Esophagus squamous epithelium (tissue), 5 donors: ENCODE measurements at places on chromosomes 7 and 10.

- DNase-seq: no peak
- no peaks in the 10 kb centered on the region for H3K36me3 ChIP-seq
- H3K27me3 ChIP-seq: no peaks in the 10 kb centered on the region
- H3K4me3 ChIP-seq: no peak overlapping the region
- H3K4me1 ChIP-seq: peaks cover 15% of the 10 kb centered on the region
These were observed 178.7 kb downstream of the TNS3 start for GRCh38 chr7:47402941-47403866.

- no peaks in the 10 kb centered on the region for H3K4me1 ChIP-seq
- H3K4me3 ChIP-seq: no peak overlapping the region
- H3K27me3 ChIP-seq: no peaks in the 10 kb centered on the region
- no peak for DNase-seq
- no peaks in the 10 kb centered on the region for H3K36me3 ChIP-seq
These were observed 162.6 kb downstream of the FAM107B start for GRCh38 chr10:14611968-14612693.

DNA sequence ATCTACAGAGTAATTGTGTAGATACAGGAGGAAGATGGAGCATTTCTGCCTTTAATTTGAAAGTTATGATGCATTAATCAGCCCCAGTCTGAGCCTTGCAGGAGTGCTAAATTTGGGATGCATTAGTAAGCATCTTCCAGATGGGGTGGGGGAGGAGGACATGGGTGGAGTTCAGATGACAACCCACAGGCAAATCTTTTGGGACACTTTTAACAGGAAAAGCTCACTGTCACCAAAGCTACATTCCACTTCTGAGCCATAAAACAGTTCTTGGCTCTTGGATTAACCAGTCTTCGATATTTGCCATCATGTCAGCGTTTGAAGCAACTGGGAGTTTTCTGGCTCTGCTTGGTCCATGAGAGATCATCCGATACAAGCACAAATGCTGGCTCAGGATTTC, 121.1 kb downstream of the CXCL12 start:
- peak overlapping the region; percentile 24 for H3K27ac ChIP-seq
- no peak for DNase-seq
- H3K4me3 ChIP-seq: no peak overlapping the region
- H3K36me3 ChIP-seq: no peaks in the 10 kb centered on the region
- no peaks in the 10 kb centered on the region for H3K27me3 ChIP-seq
- no peaks in the 10 kb centered on the region for H3K4me1 ChIP-seq

GRCh38 chr10:74156919-74157289, 5.9 kb downstream of the ADK start:
- H3K4me1 ChIP-seq: peaks cover 14% of the 10 kb centered on the region
- no peak for DNase-seq
- H3K27ac ChIP-seq: no peak overlapping the region
- no peak overlapping the region for H3K4me3 ChIP-seq
- H3K27me3 ChIP-seq: no peaks in the 10 kb centered on the region

DNA sequence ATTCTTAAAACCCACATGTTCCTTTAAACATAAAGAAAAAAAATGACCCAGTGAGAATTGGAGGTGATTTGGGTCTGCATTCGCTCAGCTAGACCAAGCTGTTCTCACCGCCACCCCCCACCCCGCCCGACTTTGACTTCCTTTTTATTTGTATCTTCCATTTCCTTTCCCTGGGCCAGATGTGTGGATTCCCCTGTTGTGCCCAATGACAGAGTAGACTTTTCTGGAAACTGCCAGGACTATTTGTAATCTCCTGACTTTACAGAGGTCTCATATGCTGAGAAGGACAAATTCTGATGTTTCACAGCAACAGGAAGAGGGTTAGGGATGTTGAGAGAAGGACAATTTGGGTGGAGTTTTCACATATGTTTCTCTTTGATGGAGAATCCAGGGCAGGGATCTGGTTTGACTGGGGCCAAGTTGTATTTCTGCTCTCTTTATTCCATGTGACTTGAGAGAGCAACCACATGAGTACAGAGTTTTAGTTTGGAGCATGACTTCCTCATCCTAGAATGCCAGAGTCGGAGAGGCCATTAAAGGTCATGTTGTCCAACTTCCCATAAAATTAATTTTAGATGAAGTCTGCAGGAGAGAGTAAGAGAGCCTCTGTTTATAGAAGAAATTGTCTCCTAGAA, 1023.2 kb downstream of the LRMDA start:
- H3K36me3 ChIP-seq: no peaks in the 10 kb centered on the region
- peak overlapping the region; percentile 42 for H3K27ac ChIP-seq
- DNase-seq: no peak
- H3K4me3 ChIP-seq: no peak overlapping the region
- H3K27me3 ChIP-seq: no peaks in the 10 kb centered on the region

GRCh38 chr10:84226616-84227015, 1.3 kb upstream of the LRIT2 start:
- no peak overlapping the region for H3K27ac ChIP-seq
- H3K4me3 ChIP-seq: no peak overlapping the region
- DNase-seq: no peak
- no peaks in the 10 kb centered on the region for H3K36me3 ChIP-seq

- H3K4me3 ChIP-seq: no peak overlapping the region
- no peaks in the 10 kb centered on the region for H3K4me1 ChIP-seq
- H3K27me3 ChIP-seq: no peaks in the 10 kb centered on the region
- no peaks in the 10 kb centered on the region for H3K36me3 ChIP-seq
These were observed 203.0 kb downstream of the KCND2 start for GRCh38 chr7:120475994-120476393.

GRCh38 chr10:78520737-78521430, 487.2 kb downstream of the RPS24 start:
- H3K27ac ChIP-seq: no peak overlapping the region
- no peak overlapping the region for H3K4me3 ChIP-seq
- H3K4me1 ChIP-seq: no peaks in the 10 kb centered on the region
- H3K36me3 ChIP-seq: no peaks in the 10 kb centered on the region
- H3K27me3 ChIP-seq: no peaks in the 10 kb centered on the region
- no peak for DNase-seq

- peaks cover 100% of the 10 kb centered on the region for H3K36me3 ChIP-seq
- H3K4me3 ChIP-seq: no peak overlapping the region
- no peak for DNase-seq
- H3K4me1 ChIP-seq: no peaks in the 10 kb centered on the region
These were observed 98.3 kb downstream of the TRRAP start for GRCh38 chr7:98976396-98977185.

GRCh38 chr10:74207691-74208480, 56.9 kb downstream of the ADK start:
- no peaks in the 10 kb centered on the region for H3K36me3 ChIP-seq
- H3K27me3 ChIP-seq: no peaks in the 10 kb centered on the region
- DNase-seq: no peak
- peaks cover 50% of the 10 kb centered on the region for H3K4me1 ChIP-seq
- H3K27ac ChIP-seq: peak overlapping the region; percentile 53

DNA sequence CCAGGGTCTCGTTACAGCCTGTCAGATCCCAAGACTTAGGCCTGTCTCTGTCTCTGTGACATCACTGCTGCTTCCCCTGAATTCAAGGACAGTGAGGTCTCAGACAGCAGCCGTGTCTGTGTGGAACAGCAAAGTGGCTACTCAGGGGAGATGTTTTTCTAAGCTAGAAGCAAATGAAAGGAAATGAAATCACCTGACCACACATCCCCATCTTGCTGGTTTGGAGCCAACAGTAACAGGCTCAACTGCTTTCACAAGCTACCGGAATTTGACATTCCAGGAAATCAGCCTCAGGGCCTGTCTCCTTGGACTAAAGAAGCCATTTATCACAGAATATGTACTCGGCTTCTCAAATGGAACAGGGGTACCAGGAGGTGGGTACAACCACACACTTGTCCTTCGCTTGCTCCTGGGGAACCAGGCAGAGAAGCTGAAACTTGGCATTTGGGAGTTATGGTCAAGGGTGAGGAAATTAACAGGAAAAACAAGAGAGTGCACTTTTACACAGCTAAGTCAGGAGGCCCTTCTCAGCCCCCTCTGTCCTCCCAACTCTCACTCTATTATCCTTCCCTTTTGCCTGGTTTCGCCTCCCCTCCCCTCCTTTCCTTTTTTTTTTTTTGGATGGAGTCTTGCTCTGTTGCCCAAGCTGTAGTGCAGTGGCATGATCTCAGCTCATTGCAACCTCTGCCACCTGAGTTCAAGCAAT, 73.2 kb downstream of the SPDYE5 start:
- peak overlapping the region; percentile 11 for H3K27ac ChIP-seq
- H3K27me3 ChIP-seq: no peaks in the 10 kb centered on the region
- H3K4me1 ChIP-seq: peaks cover 15% of the 10 kb centered on the region
- peaks cover 9% of the 10 kb centered on the region for H3K36me3 ChIP-seq
- H3K4me3 ChIP-seq: no peak overlapping the region

DNA sequence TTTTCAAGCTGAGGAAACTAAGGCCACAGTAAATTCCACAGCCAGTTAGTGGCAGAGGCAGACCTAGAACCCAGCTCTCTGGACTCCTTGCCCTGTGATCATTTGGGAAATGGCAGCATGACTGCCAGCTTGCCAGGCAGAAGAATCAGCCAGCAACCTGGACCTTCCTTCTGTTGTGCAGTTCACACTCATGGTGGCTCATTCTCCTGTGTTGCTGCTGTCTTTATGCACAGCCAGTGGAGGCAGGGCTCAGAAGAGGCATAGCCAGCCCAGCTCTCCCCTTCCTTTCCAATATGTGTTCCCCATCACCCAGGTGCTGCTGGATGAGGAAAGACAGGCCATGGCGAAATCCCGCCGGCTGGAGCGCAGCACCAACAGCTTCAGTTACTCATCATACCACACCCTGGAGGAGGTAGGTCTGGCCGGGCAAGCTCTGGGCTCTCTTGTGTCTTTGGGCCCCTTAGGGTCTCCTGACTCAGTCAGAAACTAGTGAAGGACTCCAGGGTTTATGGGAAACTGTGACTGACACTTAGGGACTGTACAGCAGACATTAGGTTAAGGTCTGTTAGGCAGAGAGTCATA, 14.8 kb downstream of the CPA5 start:
- H3K27ac ChIP-seq: no peak overlapping the region
- H3K4me3 ChIP-seq: no peak overlapping the region
- H3K36me3 ChIP-seq: no peaks in the 10 kb centered on the region
- DNase-seq: no peak

- no peaks in the 10 kb centered on the region for H3K27me3 ChIP-seq
- no peak overlapping the region for H3K4me3 ChIP-seq
- H3K36me3 ChIP-seq: no peaks in the 10 kb centered on the region
- no peak for DNase-seq
- H3K27ac ChIP-seq: no peak overlapping the region
These were observed 96.3 kb downstream of the OAT start for GRCh38 chr10:124322191-124322980.

GRCh38 chr7:20786421-20786778, 286 bp downstream of the SP8 start:
- no peak for DNase-seq
- no peak overlapping the region for H3K27ac ChIP-seq
- no peaks in the 10 kb centered on the region for H3K36me3 ChIP-seq
- H3K4me1 ChIP-seq: peaks cover 33% of the 10 kb centered on the region
- H3K4me3 ChIP-seq: peak overlapping the region; percentile 0
- H3K27me3 ChIP-seq: peaks cover 27% of the 10 kb centered on the region

GRCh38 chr7:139813151-139813550, 15.9 kb upstream of the TBXAS1 start:
- no peaks in the 10 kb centered on the region for H3K36me3 ChIP-seq
- H3K4me1 ChIP-seq: no peaks in the 10 kb centered on the region
- H3K4me3 ChIP-seq: no peak overlapping the region
- no peak overlapping the region for H3K27ac ChIP-seq
- no peaks in the 10 kb centered on the region for H3K27me3 ChIP-seq

DNA sequence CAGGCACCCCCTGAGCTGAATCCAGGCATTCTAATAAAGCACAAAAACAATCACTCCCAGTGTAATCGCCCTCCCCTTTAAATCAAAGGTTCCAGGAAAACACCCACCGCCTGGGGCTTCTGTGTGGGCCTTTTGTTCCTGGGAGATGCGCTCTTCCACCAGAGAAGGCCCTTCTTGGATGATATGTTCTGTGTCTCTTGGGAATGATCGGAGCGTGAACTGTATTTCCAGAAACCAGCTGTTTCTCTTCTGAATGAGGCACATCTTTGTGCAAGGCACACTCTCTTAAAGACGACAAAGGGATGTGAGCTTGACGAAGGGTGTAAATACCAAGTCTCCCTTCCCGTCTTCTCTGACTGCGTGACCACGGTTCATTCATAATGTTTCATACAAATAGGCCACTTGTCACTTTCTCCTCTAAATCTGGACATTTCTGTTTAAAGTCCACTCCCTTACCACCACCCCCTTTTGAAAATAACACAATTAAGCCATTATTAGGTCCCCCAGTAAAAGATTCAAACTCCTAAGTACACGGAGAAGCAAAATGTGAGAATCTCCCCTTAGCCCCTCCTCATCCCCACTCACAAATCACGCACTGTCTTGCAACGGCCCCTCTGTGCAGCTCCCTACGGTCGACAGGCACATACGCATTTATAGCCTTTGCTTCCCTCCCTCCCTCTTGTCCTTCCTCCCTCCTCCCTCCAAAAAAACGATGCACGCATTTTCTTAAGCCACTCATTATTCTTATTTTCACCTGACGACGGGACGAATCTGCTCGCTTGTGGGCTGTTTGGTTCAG, 45.6 kb upstream of the ENO4 start:
- H3K4me1 ChIP-seq: no peaks in the 10 kb centered on the region
- no peak for DNase-seq
- H3K27ac ChIP-seq: no peak overlapping the region

- H3K27ac ChIP-seq: no peak overlapping the region
- DNase-seq: no peak
- no peaks in the 10 kb centered on the region for H3K4me1 ChIP-seq
- no peak overlapping the region for H3K4me3 ChIP-seq
These were observed 161.6 kb upstream of the PRSS1 start for GRCh38 chr7:142587578-142588191.

DNA sequence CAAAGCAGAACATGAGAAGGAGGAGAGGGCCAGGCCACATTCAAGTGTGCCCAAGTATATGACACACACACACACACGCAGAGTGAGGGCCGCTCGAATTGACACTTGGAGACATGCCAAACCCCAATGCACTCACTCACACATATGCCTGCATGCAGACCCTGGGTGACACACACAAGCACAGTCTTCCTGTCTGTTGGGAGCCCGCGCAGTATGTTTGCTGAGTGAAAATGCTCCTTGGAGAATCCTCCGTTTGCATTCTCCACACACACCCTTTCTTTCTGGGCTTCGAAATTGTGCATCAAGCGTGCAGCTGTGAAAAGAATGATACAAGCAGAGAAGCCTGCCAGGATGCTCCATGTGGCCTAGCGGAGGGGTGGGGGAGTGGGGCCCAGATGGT, 120.9 kb downstream of the PLXNA4 start:
- no peak overlapping the region for H3K27ac ChIP-seq
- no peak for DNase-seq
- no peaks in the 10 kb centered on the region for H3K27me3 ChIP-seq
- H3K4me1 ChIP-seq: no peaks in the 10 kb centered on the region
- no peak overlapping the region for H3K4me3 ChIP-seq

DNA sequence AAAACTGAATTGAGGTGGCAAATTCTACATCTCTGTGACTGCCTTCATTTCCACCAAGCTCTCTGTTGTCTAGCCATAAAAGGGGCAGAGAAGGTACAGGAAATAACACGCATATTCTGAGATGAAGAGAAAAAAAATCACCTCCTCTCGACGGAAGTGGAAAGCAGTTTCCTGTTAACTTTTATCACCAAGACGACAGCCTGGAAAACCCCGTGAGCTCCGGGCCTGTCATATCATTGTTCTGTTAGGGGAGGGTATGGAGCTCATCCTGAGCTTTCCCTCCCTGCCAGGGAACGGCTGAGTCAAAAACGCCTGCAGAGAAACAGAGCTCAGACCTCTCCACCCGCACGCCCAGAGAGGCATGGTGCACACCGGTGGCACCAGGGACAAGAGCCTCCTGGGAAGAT, 200.3 kb downstream of the PRPF18 start:
- no peaks in the 10 kb centered on the region for H3K27me3 ChIP-seq
- H3K27ac ChIP-seq: peak overlapping the region; percentile 78
- no peaks in the 10 kb centered on the region for H3K36me3 ChIP-seq
- H3K4me3 ChIP-seq: no peak overlapping the region
- no peak for DNase-seq
